ENCODE measurements at places on chromosomes 3 and 15.

GRCh38 chr3:119933207-119933606, 151.3 kb downstream of the NR1I2 start:
- H3K36me3 ChIP-seq: no peaks in the 10 kb centered on the region
- no peaks in the 10 kb centered on the region for H3K27me3 ChIP-seq
- no peak overlapping the region for H3K27ac ChIP-seq
- H3K4me3 ChIP-seq: no peak overlapping the region
- H3K4me1 ChIP-seq: peaks cover 7% of the 10 kb centered on the region
- no peak for DNase-seq

GRCh38 chr3:52153389-52154096, 680 bp downstream of the POC1A start:
- H3K4me1 ChIP-seq: no peaks in the 10 kb centered on the region
- H3K36me3 ChIP-seq: no peaks in the 10 kb centered on the region
- no peak for DNase-seq
- H3K27ac ChIP-seq: no peak overlapping the region
- H3K4me3 ChIP-seq: peak overlapping the region; percentile 78

DNA sequence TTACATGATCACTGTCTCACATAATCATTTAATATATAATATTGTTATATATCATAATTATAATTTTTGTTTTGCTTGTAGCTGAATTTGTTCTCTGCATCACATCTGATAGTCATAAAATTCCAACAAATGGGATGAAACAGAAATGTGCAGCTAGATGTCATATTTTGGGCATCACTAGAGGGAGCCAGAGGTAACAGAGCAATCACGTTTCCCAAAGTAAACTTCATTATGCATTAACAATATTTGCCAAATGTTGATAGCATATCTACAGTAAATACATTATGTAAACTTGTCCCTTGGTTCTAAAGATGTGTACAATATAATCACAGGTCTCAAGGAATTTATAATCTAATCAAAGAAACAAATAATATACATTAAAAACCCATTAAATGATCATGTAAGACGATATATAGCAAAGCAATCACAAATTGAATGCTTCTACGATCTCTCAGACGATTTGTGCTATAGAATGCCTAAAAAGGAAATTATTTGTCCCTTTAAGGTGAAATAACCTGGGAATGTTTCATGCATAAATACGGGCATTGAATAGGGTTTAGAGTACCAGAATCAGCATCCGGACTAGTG, 234.2 kb upstream of the MCTP2 start:
- no peak overlapping the region for H3K27ac ChIP-seq
- no peak for DNase-seq
- H3K4me1 ChIP-seq: peaks cover 10% of the 10 kb centered on the region
- no peaks in the 10 kb centered on the region for H3K27me3 ChIP-seq

- no peak overlapping the region for H3K27ac ChIP-seq
- DNase-seq: no peak
- H3K27me3 ChIP-seq: no peaks in the 10 kb centered on the region
- no peaks in the 10 kb centered on the region for H3K4me1 ChIP-seq
- no peaks in the 10 kb centered on the region for H3K36me3 ChIP-seq
Measured at GRCh38 chr15:36966708-36967107, 133.6 kb downstream of the MEIS2 start.

DNA sequence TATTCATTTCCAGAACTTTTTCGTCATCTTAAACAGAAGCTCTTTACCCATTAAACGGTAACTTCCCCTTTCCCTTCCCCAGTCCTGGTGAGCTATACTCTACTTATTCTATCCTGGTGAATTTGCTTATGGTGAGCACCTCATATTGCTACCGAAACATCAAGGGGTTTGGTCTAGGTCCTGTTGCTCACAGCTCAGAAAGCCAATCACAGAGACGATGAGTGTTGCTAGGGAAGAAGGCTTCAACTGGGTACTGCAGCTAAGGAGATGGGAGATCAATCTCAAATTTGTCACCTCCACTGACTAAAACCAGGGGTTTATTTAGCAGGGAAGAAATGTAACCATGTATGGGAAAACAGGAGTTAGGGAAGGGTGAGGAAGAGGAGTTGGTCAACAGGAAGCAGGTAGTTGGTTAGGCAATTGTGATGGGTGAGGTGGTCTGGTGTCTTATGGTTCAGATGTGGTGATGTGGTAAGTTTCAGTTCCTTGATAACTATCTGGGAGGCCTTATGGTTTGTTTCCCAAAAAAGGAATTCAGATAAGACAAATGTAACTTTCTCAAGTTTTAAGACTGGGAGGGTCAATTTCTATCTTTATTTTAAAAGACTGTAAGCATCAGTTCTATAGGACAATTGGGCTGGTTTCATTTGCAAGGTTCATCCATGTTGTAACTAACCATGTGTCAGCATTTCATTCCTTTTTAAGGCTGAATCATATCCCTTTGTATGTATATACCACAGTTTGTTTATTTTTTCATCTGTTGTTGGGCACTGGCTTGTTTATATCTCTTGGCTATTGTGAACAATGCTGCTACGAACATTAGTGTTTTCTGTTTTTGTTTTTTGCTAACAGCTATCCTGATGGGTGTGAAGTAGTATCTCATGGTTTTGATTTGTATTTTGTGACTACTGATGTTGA, 24.3 kb downstream of the ARHGAP11B start:
- no peaks in the 10 kb centered on the region for H3K36me3 ChIP-seq
- H3K4me3 ChIP-seq: no peak overlapping the region
- DNase-seq: no peak
- no peaks in the 10 kb centered on the region for H3K4me1 ChIP-seq
- H3K27me3 ChIP-seq: no peaks in the 10 kb centered on the region

DNA sequence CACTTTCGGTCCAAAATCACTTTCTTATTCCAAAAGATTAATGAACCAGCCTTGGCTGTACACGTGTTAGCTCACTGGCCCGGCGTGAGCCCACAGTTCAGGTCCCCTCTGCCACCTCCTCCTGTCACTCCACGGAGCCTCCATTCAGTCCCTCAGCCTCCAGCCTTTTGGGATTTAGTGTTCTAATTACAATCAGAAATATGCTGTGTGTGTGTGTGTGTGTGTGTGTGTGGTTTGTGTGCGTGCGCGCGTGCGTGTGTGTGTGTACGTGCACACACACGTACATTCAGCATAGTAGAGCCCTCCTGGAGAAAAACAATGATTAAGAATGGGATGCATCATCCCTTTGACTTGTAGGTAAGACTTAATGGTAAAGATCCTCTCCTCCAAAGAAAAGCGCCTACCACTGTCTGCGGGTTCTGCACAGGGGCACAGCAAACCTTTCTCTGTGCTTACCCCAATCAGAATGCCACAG, 801 bp downstream of the CA12 start:
- H3K4me1 ChIP-seq: peaks cover 8% of the 10 kb centered on the region
- peak overlapping the region; percentile 88 for H3K4me3 ChIP-seq
- peaks cover 18% of the 10 kb centered on the region for H3K27me3 ChIP-seq
- DNase-seq: no peak
- no peak overlapping the region for H3K27ac ChIP-seq

- H3K4me1 ChIP-seq: peaks cover 41% of the 10 kb centered on the region
- H3K27me3 ChIP-seq: peaks cover 8% of the 10 kb centered on the region
- no peak for DNase-seq
- H3K4me3 ChIP-seq: no peak overlapping the region
- H3K36me3 ChIP-seq: no peaks in the 10 kb centered on the region
Measured at GRCh38 chr3:124839896-124840295, 47.3 kb downstream of the ITGB5 start.

GRCh38 chr15:31228980-31229826, 97.4 kb upstream of the KLF13 start:
- no peak for DNase-seq
- H3K36me3 ChIP-seq: no peaks in the 10 kb centered on the region

GRCh38 chr3:158842976-158843375, 41.1 kb downstream of the MFSD1 start:
- peaks cover 7% of the 10 kb centered on the region for H3K4me1 ChIP-seq
- no peak overlapping the region for H3K27ac ChIP-seq
- peaks cover 3% of the 10 kb centered on the region for H3K27me3 ChIP-seq
- H3K4me3 ChIP-seq: no peak overlapping the region

GRCh38 chr15:101528108-101528916, 38.8 kb upstream of the PCSK6 start:
- no peaks in the 10 kb centered on the region for H3K36me3 ChIP-seq
- no peak overlapping the region for H3K4me3 ChIP-seq
- H3K4me1 ChIP-seq: peaks cover 7% of the 10 kb centered on the region
- H3K27ac ChIP-seq: no peak overlapping the region
- DNase-seq: no peak
- peaks cover 2% of the 10 kb centered on the region for H3K27me3 ChIP-seq

GRCh38 chr3:13452490-13453335, 27.4 kb upstream of the HDAC11 start:
- DNase-seq: no peak
- no peaks in the 10 kb centered on the region for H3K27me3 ChIP-seq
- no peaks in the 10 kb centered on the region for H3K4me1 ChIP-seq
- no peaks in the 10 kb centered on the region for H3K36me3 ChIP-seq
- peak overlapping the region; percentile 92 for H3K4me3 ChIP-seq

GRCh38 chr3:114447545-114447944, 153.7 kb downstream of the TIGIT start:
- H3K27me3 ChIP-seq: peaks cover 2% of the 10 kb centered on the region
- H3K4me1 ChIP-seq: peaks cover 9% of the 10 kb centered on the region
- H3K27ac ChIP-seq: no peak overlapping the region
- H3K36me3 ChIP-seq: no peaks in the 10 kb centered on the region
- H3K4me3 ChIP-seq: no peak overlapping the region

GRCh38 chr3:40843851-40844548, 319.2 kb downstream of the ZNF621 start:
- H3K27me3 ChIP-seq: peaks cover 2% of the 10 kb centered on the region
- H3K36me3 ChIP-seq: peaks cover 12% of the 10 kb centered on the region
- H3K27ac ChIP-seq: no peak overlapping the region
- H3K4me3 ChIP-seq: no peak overlapping the region

DNA sequence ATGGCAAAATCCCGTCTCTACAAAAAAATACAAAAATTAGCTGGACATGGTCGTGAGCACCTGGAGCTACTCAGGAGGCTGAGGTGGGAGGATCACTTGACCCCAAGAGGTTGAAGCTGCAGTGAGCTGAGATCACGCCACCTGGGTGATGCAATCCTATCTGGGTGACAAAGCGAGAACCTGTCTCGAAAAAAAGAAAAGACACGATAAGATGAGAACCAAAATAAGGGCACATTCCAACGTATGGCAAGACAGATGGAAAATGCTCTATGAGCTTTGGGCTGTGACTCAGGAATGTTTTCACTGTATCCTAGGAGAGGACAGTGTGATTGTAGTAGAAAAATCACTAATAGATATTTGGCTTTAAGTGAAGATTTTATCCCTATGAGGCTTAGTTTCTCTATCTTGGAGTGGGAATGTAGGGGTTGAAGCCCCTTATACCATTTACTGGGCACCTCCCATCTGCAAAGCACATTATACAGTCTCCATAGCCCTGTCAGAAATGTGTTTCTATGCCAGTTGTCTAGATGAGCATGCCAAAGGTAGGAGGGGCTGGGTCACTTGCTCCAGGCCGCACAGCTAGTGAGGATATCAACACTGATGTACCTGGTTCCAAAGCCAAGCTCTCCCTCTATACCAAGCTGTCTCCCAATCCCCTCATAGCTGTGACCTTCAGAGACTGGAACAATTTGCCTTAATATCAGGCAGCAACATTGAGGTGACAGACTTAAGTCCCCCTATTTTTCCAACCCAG, 53.6 kb upstream of the NR2E3 start:
- no peak overlapping the region for H3K27ac ChIP-seq
- no peak overlapping the region for H3K4me3 ChIP-seq
- DNase-seq: no peak
- H3K27me3 ChIP-seq: no peaks in the 10 kb centered on the region

- H3K4me3 ChIP-seq: no peak overlapping the region
- H3K36me3 ChIP-seq: no peaks in the 10 kb centered on the region
- DNase-seq: no peak
- no peak overlapping the region for H3K27ac ChIP-seq
- no peaks in the 10 kb centered on the region for H3K4me1 ChIP-seq
- H3K27me3 ChIP-seq: peaks cover 3% of the 10 kb centered on the region
Measured at GRCh38 chr15:96494505-96494904, 164.0 kb downstream of the NR2F2 start.

- H3K4me1 ChIP-seq: no peaks in the 10 kb centered on the region
- no peaks in the 10 kb centered on the region for H3K36me3 ChIP-seq
- DNase-seq: no peak
- no peak overlapping the region for H3K4me3 ChIP-seq
Measured at GRCh38 chr3:180467177-180467576, 134.8 kb upstream of the TTC14 start.

GRCh38 chr3:21889166-21889565, 138.2 kb upstream of the ZNF385D start:
- no peaks in the 10 kb centered on the region for H3K36me3 ChIP-seq
- H3K4me3 ChIP-seq: no peak overlapping the region
- peak overlapping the region; percentile 79 for H3K27ac ChIP-seq
- peaks cover 51% of the 10 kb centered on the region for H3K4me1 ChIP-seq

DNA sequence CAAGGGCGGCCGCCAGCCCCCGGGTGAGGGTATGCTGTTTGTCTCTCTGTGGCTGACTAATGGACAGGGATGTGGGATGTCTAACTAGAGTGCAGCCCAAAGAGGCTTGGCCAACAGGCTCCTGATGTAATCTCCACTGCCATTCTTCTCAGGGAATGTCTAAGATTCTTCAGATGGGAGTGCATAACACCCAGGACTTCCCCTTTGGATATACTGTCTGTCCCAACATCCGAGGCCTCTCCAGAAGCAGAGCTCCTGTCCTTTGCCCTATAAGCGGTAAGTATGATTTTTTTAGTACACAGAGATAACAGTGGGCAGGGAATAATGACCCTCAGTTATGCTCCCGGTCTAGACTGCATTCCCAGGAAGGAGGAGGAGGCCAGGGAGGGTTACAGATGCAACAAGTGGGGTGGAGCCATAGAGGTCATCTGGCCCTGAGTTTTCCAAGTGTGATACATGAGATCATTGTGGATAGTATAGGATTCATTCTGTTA, 62.5 kb upstream of the SLCO2A1 start:
- H3K36me3 ChIP-seq: peaks cover 6% of the 10 kb centered on the region
- H3K4me1 ChIP-seq: no peaks in the 10 kb centered on the region
